ENCODE measurements at places on chromosomes 16 and 17. TPM values are rescaled to one million over a fixed set of nuclear protein-coding genes. Genes with fewer than 3 reads are reported as not detected.

DNA sequence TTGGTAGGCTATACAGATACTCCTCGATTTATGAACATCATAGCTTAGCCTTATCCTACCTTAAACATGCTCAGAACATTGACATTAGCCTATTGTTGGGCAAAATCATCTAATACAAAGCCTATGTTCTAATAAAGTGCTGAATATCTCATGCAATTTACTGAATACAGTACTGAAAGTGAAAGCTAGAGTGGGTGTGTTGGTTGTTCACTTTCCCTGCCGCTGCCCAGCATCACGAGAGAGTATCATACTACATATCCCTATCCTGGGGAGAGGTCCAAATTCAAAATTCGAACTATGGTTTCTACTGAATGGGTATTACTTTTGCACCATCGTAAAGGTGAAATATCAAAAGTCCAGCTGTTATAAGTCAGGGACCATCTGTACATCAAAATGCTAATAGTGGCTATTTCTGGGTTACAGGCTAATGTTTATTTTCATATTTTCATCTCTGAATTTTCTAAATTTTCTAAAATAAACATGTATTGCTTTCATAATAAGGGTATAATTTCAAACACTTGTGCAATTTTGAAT, 54.5 kb downstream of the NACA2 start:
- DNase-seq: no peak
- H3K36me3 ChIP-seq: no peaks in the 10 kb centered on the region
- H3K4me1 ChIP-seq: no peaks in the 10 kb centered on the region
- H3K27ac ChIP-seq: no peak overlapping the region
- H3K27me3 ChIP-seq: no peaks in the 10 kb centered on the region

DNA sequence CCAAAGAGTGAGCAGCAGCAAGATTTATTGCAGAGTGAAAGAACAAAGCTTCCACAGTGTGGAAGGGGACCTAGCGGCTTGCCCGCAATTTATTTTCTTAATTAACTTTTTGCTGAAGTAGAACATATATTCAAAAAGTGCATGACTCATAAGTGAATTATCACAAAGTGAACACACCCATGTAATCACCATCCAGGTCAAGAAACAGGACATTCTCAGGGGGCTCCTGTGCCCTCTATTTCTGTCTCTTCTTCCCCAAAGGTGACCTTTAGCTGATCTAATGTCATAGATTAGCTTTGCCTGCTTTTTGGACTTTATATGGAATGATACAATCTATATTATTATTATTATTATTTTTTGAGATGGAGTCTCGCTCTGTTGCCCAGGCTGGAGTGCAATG, 19.9 kb downstream of the ERAL1 start:
- no peaks in the 10 kb centered on the region for H3K4me1 ChIP-seq
- H3K27ac ChIP-seq: no peak overlapping the region
- no peak for DNase-seq
- H3K27me3 ChIP-seq: no peaks in the 10 kb centered on the region

- no peak overlapping the region for H3K27ac ChIP-seq
- no peak overlapping the region for H3K4me3 ChIP-seq
- peaks cover 6% of the 10 kb centered on the region for H3K4me1 ChIP-seq
- no peaks in the 10 kb centered on the region for H3K27me3 ChIP-seq
These were observed 18.4 kb downstream of the CYB5D2 start for GRCh38 chr17:4161192-4161966.

- DNase-seq: no peak
- H3K36me3 ChIP-seq: peaks cover 16% of the 10 kb centered on the region
- no peaks in the 10 kb centered on the region for H3K4me1 ChIP-seq
These were observed 17.1 kb downstream of the OSBPL7 start for GRCh38 chr17:47804461-47804860.

The TNS4 gene
- polyA plus RNA-seq: 6.9 TPM

DNA sequence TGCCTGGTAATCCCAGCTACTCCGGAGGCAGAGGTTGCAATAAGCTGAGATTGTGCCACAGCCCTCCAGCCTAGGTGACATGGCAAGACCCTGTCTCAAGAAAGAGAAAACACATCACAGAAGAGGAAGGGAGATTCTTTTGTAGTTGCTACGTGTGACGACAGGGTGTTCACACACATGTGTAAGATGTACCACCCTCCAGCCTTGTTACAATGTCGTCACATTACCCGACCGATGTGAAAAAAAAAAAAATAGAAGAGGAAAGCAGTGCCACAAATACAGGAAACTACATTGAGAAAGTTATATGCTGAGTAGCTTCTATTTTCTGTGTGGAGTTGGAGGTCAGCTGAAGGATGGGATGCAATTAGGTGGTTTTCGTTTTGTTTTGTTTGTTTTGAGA, 56.0 kb downstream of the CLUH start:
- H3K4me1 ChIP-seq: no peaks in the 10 kb centered on the region
- H3K27me3 ChIP-seq: no peaks in the 10 kb centered on the region
- no peak overlapping the region for H3K4me3 ChIP-seq
- no peak overlapping the region for H3K27ac ChIP-seq
- no peaks in the 10 kb centered on the region for H3K36me3 ChIP-seq

- no peak overlapping the region for H3K4me3 ChIP-seq
- H3K27me3 ChIP-seq: no peaks in the 10 kb centered on the region
- no peak for DNase-seq
These were observed 30.1 kb downstream of the QPRT start for GRCh38 chr16:29708917-29709600.

The TNP2 gene
- not detected for polyA plus RNA-seq

- H3K4me1 ChIP-seq: no peaks in the 10 kb centered on the region
- no peaks in the 10 kb centered on the region for H3K36me3 ChIP-seq
- H3K27ac ChIP-seq: no peak overlapping the region
- H3K4me3 ChIP-seq: no peak overlapping the region
- DNase-seq: no peak
These were observed 692.5 kb downstream of the TOX3 start for GRCh38 chr16:51854401-51854951.

All from sigmoid colon (tissue), 7 donors.